Stimulated activated CD8-positive, alpha-beta memory T cell treated with anti-CD3 and anti-CD28 coated beads, Interleukin-7, amount 100 ng/mL, for 48 hours (primary cell): ENCODE measurements at places on chromosomes 1 and 21.

- DNase-seq: no peak
These were observed 80.8 kb downstream of the LRRC7 start for GRCh38 chr1:69648486-69648885.

DNA sequence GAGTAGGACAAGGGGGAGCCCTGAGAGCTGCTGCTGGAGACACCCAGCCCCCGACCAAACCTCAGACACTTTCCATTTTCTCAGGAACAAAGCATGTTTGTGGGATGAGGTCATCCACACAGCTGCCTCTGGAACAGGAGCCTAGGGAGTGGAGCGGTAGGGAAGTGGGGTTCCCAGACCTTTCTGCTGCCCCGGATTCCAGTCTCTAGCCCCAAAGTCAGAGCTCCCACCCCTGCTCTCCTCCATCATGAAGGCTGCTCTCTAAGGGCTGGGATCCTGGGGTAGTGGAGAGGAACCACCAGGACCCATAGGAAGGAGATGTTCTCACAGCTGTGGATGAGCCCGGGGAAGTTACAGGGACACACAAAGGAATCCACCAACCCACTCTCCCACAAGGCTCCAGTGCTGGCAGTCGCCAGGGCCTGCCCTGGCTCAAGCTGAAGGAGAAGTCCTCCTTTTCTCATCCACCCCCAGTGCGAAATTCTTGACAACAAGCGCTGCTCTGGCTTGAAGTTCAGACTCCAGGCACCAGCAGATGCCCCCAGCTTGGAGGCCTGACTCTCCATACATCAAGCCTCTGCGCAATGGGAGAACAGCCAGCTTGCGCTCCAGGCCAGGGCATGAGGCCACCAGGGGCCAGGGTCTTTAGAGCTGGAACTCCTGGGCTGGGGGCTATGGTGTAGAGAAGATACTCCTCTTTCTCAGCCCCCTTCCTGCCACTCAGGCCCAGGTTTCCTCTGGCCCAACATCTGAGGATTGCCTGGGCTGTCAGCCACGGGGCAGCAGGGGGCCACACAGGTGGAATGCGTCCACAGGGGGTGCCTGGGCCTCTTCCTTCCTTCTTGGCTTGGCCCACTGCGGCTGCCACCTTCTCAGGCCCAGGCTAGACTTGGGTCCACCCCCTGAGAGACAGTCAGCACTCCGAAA lies 4.5 kb downstream of the FHL3 start:
- DNase-seq: no peak

DNA sequence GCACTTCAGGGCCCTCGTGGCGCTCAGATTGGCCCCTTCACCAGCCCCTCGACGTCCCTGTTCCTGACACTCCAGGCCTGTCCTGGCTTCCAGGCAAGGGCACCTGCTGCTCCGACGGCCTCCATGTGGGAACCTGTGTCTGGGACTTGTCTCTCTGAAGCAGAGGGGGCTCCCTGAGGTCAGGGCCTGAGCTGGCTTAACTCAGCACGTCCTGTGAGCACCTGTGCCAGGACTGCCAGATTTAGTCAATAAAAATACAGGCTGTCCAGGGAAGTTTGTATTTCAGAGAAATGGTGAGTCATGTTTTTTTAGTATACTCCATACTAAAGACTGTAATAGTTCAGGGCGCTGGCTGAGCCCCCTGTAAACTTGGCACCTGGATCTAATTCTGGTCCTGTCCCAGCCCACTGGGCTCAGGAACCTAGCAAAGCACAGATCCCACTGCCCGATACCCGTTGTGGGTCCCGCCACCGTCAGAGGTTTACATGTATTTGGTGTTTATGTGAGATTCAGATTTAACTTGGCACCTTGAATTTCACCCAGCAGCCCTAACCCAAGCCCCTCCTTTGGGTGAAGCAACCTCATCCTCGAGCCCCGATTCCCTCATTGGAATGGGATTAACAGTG lies 109.9 kb upstream of the IFFO2 start:
- DNase-seq: no peak

DNA sequence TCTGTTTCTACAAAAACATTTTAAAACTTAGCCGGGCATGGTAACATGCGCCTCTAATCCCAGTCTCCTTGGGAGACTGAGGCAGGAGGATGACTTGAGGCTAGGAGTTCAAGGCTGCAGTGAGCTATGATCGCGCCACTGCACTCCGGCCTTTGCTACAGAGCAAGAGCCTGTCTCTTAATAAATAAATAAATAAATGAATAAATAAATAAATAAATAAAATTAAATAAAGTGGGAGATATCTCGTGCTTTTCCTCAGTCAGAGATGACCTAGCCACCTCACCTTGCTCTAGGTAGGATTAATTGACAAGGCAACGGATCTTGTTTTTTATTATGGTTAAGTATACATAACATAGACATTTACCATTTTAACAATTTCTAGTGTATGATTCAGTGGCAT lies 14.3 kb upstream of the BRWD1 start:
- no peak for DNase-seq

GRCh38 chr1:158521666-158522058 lies 32.5 kb downstream of the OR6Y1 start:
- no peak for DNase-seq

DNA sequence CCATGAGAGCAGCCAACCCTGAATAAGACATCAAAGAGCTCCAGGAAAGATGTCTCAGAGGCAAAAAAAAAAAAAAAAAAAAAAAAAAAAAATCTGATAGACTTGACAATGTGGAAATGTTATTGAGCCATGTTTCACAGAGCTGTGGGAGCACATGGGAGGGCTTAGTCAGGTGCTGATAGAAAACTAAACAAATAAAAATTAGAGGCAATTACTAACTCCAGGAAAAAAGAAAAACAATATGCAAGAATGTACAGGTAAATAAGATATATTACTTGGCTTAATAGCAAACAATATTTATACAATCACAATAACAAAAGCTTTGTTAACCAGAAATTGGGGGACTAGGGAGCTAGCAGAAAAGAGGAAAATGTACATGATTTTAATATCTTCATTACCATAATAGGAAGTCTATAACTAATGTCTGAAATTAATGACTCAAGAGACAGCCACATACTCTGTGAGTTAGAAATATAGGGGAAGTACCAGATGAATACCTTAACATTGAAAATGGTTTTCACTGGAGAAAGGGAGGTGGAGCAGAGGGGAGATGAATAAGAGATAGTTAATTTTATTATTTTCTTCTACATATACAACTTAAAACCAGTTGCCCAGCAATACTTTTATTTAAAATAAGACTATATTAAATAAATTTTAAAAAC lies 16.9 kb upstream of the RGS16 start:
- no peak for DNase-seq

DNA sequence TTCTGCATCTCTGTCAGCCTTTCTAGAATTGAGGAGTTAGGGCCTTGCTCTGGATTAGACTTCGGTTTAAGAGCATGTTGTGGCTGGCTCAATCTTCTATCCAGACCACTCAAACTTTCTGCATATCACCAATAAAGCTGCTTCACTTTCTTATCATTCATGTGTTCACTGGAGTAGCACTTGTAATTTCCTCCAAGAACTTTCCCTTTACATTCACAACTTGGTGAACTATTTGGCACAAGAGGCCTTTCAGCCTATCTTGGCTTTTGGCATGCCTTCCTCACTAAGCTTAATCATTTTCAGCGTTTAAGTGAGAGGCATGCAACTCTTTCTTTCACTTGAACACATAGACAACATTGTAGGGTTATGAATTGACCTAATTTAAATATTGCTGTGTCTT lies 3.6 kb upstream of the HORMAD1 start:
- no peak for DNase-seq

GRCh38 chr1:26863685-26864077 lies 732 bp downstream of the SFN start:
- no peak for DNase-seq

GRCh38 chr1:93616221-93616995 lies 65.2 kb downstream of the BCAR3 start:
- DNase-seq: no peak

DNA sequence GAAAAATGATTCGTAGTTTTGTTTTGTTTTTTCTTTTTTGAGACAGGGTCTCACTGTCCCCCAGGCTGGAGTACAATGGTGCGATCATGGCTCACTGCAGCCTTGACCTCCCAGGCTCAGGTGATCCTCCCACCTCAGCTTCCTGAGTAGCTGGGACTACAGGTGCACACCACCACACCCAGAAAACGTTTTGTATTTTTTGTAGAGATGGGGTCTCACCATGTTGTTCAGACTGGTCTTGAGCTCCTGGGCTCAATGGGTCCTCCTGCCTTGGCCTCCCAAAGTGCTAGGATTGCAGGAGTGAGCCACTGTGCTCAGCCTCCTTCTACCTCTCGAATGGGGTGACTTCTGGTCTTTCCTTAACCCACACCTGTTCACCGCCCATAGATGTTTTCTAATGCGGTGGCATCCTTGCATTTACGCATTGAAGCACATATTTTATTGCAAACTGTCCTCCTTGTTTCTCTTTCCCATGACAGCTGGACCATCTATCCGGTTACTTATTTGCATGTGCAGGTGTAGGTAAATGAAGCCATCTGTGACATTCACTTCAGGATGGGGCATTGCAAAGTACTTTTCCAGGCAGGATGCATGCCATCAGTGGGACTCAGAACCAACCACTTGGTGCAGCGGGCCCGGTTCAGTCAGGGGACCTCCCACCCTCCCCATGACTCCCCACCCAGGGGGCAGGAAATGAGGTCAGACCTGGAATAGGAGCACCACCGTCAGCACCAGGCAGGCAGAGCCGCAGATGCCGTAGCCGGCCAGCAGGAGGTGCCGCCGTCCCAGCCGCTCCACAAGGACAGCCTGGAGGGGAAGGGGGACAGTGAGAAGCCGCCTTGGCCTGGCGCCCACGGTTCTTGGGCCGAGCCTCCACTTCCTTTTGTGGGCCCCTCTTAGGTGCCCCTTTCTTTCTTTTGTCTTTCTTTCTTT lies 16.5 kb downstream of the SLC2A7 start:
- DNase-seq: no peak

GRCh38 chr1:159775716-159776115 lies 5.0 kb upstream of the DUSP23 start:
- DNase-seq: no peak

- no peak for DNase-seq
These were observed 17.6 kb upstream of the PEX10 start for GRCh38 chr1:2429780-2430591.

GRCh38 chr1:118264343-118264742 lies 79.3 kb upstream of the SPAG17 start:
- no peak for DNase-seq

- DNase-seq: no peak
These were observed 80.1 kb downstream of the FCRL5 start for GRCh38 chr1:157472056-157472701.

DNA sequence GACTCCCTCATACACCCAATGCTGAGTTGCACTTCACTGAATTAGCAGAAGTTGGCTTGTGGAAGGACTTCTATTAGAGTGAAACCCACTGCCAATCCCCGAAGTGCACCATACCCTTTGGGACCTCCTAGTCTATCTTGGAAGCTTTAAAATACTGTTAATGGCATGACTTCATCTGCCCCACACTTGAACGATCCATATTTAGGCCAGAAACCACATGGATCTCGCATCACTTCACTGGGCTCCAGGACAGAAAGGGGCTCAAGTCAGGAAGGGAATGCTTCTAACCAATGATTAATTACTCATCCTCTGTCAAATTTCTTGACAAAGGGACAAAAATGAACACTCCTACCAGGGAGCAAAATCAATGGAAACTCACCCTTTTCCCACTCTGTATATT lies 69.1 kb downstream of the BCAR3 start:
- DNase-seq: no peak

- DNase-seq: no peak
These were observed 29.1 kb downstream of the S100A10 start for GRCh38 chr1:151964510-151964909.

GRCh38 chr1:245153081-245153551 lies 1.7 kb upstream of the KIF26B start:
- DNase-seq: no peak

GRCh38 chr1:194167956-194168640 lies 981.7 kb upstream of the B3GALT2 start:
- DNase-seq: no peak

DNA sequence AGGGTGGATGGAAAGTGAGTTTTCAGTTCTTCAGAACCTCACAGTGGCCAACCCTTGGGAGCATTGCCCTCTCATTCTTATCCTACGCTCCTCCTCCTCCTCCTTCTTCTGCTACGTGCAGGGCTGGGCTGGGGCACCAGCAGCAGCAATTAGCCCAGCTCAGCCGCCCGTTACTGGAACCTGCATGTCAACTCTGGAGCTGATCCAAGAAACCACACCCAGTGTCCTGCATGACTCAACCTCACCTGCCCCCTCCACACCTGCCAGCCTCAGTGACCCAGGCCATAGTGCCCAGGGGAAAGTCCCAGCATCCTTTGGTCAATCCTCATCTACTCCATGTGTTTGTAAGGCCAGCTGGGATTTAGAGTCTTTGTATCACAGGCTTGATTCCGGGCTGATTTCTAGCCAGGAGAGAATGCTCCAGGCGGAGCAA lies 12.6 kb downstream of the ELF3 start:
- no peak for DNase-seq

GRCh38 chr21:36773117-36773516 lies 74.2 kb downstream of the SIM2 start:
- DNase-seq: no peak

DNA sequence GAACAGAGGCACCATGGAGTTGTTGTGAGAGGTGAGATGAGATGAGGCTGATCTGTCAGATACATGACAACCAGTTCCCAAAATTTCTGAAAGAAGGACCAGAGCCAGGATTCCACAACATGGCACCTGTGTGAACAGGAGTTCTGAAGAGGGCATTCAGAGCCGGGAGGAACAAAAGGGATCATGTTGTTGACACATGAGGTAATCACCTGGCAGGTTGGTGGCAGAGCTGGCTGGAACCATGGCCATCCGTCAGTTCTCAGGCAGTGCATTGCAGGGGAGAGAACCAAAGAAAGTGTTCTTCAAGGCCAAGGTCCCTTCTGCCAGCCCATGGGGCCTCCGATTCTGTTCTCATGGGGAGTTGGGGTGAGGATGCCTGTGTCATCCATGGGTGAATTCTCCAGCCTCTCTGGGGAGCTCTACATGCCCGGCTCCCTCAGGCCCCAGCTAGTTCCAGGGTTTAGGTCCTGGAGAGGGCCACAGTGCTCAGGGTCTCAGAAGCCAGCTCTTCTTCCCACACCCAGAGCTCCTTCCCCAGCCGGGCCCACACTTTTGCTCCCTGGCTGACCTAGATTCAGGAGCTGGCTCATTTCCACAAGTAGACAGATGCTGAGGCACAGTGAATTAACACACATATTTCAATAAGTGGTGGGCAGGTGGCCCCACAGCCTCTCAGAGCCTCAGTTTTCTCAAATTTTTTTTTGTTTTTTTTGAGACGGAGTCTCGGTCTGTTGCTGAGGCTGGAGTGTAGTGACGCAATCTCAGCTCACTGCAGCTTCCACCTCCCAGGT lies 49.1 kb upstream of the CTPS1 start:
- DNase-seq: no peak

- DNase-seq: no peak
These were observed 106.8 kb upstream of the CACHD1 start for GRCh38 chr1:64363111-64363510.
